ENCODE measurements at places on chromosomes 13 and 19.

- H3K27ac ChIP-seq, result no peak overlapping the region
- H3K36me3 ChIP-seq, result no peaks in the 10 kb centered on the region
- no peaks in the 10 kb centered on the region for H3K4me1 ChIP-seq
- no peak overlapping the region for H3K4me3 ChIP-seq
Measured at GRCh38 chr19:27689734-27690241, 1523.2 kb downstream of the UQCRFS1 start.

- H3K36me3 ChIP-seq, result peaks cover 3% of the 10 kb centered on the region
- no peak for DNase-seq
- H3K27ac ChIP-seq, result peak overlapping the region; percentile 49
Measured at GRCh38 chr13:110326263-110326904, 19.3 kb downstream of the COL4A2 start.

- peaks cover 45% of the 10 kb centered on the region for H3K36me3 ChIP-seq
- DNase-seq, result peak; percentile 37
- H3K27ac ChIP-seq, result no peak overlapping the region
- H3K27me3 ChIP-seq, result no peaks in the 10 kb centered on the region
Measured at GRCh38 chr19:49182848-49183375, 25.3 kb downstream of the TRPM4 start.

- H3K4me3 ChIP-seq, result no peak overlapping the region
- H3K27me3 ChIP-seq, result no peaks in the 10 kb centered on the region
- no peak overlapping the region for H3K27ac ChIP-seq
- DNase-seq, result no peak
Measured at GRCh38 chr19:46616631-46617322, 8.1 kb downstream of the PTGIR start.

DNA sequence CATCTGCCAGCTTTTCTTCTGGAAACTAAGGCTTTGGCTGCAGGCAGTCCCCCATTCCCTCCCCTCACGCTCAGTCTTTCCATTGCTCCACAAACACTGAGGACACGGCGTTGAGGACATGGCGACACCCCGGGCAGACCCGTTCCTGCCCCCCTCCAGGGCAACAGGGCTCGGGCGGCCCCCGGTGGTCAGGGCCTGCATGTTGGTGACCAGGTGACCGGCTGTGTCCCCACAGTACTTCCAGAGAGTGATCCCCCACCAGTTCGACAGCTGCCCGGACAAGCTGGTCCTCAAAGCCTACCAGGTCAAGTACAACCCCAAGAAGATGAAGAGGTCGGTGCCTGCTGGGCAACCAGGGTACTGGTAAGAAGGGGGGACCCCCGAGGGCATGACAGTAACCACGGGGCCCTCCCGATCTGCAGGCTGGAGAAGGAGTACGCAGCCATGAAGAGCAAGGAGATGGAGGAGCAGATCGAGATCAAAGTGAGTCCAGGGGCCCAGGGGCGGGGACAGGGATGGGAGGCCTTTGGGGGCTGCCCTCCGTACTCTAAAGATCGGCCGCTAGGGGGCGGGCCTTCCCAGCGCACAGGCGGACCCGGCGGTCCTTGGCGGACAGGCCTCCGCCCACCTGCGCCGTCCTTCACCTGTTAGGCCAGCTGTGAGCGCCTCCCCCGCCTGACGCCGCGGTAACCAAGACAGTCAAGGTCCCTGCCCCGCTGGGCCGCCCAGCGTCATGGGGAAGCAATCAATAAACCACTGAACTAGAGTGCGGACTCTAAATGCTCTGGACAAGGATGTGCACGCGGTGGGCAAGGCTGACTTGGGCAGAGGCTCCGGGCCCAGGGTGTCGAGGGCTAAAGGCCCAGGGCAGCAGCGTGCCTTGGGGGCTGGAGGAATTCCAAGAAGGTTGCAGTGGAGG, 21.1 kb downstream of the PRR36 start:
- H3K27me3 ChIP-seq, result no peaks in the 10 kb centered on the region
- peak; percentile 90 for DNase-seq
- H3K27ac ChIP-seq, result no peak overlapping the region
- peaks cover 7% of the 10 kb centered on the region for H3K4me1 ChIP-seq
- H3K4me3 ChIP-seq, result no peak overlapping the region

- peaks cover 35% of the 10 kb centered on the region for H3K36me3 ChIP-seq
- no peak overlapping the region for H3K4me3 ChIP-seq
- no peak overlapping the region for H3K27ac ChIP-seq
- H3K27me3 ChIP-seq, result no peaks in the 10 kb centered on the region
- H3K4me1 ChIP-seq, result peaks cover 6% of the 10 kb centered on the region
Measured at GRCh38 chr19:40261631-40262030, 23.5 kb downstream of the AKT2 start.

- no peaks in the 10 kb centered on the region for H3K36me3 ChIP-seq
- no peak for DNase-seq
- H3K27ac ChIP-seq, result no peak overlapping the region
- no peak overlapping the region for H3K4me3 ChIP-seq
Measured at GRCh38 chr13:34020388-34020787, 202.4 kb downstream of the RFC3 start.

DNA sequence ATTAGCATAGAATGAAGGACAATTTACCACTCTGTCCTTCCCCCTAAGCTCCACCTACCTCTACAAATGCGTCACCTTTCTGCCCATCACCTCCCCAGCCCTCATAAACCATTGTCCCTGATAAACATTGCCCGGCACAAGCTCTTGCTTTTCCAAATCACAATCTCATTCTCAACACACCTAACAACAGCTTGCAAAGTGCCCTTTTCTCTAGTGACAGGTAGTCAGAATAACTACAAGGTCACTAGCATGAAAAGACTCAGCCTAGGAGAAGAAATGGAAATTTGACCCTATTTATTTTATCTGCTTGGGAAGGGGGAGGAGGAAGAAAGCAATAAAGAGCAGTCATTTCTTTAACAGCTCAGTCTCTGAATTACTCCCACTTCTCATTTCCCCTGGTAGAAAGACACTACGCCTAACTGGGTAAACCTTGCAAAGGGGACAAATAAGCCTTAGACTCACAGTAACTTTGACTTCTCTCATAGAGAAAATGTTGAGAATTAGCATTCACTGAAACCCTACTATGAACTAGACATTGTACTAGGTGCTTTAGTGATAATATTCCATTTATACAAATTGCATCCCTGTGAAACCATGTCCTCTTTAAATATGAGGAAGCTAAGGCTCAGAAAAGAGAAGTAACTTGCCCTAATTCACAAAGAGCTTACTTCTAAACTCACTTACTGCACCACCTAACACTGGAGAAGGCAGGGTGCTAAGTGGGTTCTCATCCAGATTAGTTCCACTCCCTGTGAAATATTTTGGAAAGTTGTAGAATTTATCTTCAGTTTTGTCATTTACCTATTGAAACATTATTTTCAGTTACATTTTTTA, 116.2 kb upstream of the FNDC3A start:
- H3K4me3 ChIP-seq, result no peak overlapping the region
- DNase-seq, result no peak
- H3K27ac ChIP-seq, result no peak overlapping the region
- H3K27me3 ChIP-seq, result no peaks in the 10 kb centered on the region
- H3K36me3 ChIP-seq, result no peaks in the 10 kb centered on the region

DNA sequence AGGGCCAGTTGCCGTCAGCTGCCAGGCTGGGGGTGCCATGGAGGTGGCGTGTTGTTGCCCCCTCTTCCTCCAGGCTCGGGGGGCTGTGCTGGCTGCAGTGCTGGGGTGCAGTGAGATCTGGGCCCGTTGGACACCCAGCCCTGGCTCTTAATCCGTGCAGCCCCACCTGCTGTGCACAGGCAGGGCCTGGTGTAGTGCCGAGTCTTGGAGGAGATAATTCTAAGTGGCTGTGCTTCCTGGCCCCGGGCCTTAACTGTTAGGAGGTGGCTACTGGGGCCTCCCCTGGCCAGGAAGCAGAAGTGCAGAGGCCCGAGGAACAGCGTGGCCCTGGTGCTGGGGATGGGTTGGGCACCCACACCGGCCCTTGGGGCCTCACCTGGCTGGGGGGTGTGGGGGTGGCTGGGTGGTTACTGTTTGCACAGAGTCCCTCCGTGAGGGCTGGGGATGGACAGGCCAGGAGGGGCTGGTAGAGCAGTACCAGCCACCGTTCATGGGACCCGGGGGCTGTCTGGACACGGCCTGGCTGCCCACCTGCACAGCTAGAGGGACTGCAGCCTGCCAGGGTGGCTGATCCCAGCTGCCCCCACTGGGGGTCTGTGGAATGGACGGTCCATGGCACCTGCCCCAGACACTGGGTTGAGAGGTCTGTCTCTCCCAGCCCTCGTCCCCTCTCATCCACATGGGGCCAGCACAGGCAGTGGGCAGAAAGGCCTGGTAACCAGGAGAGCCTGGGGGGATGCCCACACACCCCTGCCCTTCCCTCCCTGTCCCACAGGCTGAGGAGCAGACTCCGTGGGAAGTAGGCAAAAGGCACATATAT, 3.3 kb downstream of the GPX4 start:
- H3K4me1 ChIP-seq, result peaks cover 36% of the 10 kb centered on the region
- no peak overlapping the region for H3K4me3 ChIP-seq
- DNase-seq, result no peak
- H3K27me3 ChIP-seq, result no peaks in the 10 kb centered on the region

GRCh38 chr19:45160870-45161737, at the start of gene NKPD1:
TSS of gene NKPD1 (minus strand) at chr19:45160982. CDS start at chr19:45160150, 832 bp downstream.
- H3K4me1 ChIP-seq, result peaks cover 12% of the 10 kb centered on the region
- peaks cover 54% of the 10 kb centered on the region for H3K27me3 ChIP-seq
- peak; percentile 71 for DNase-seq
- H3K36me3 ChIP-seq, result no peaks in the 10 kb centered on the region
- no peak within 1 kb of the TSS for H3K27ac ChIP-seq

All from lower lobe of right lung (tissue), 2 donors.